ENCODE measurements at places on chromosomes 13 and 19.
A peak's percentile ranks its signal among the peaks of the same experiment; 100 is the strongest.

GRCh38 chr13:19993024-19993423, 34.5 kb downstream of the ZMYM2 start:
- no peak for DNase-seq

- DNase-seq = no peak
Measured at GRCh38 chr19:44671400-44671799, at the start of gene CEACAM19. Gene CEACAM19, plus strand, starts transcription at chr19:44671482. Its CDS starts 450 bp downstream, at chr19:44671932.

GRCh38 chr13:24654741-24655140, 25.5 kb upstream of the ATP12A start:
- DNase-seq = no peak

GRCh38 chr13:63025741-63026140, 1610.1 kb upstream of the PCDH20 start:
- DNase-seq = no peak

GRCh38 chr13:72852207-72852606, 70.3 kb downstream of the PIBF1 start:
- DNase-seq = no peak

DNA sequence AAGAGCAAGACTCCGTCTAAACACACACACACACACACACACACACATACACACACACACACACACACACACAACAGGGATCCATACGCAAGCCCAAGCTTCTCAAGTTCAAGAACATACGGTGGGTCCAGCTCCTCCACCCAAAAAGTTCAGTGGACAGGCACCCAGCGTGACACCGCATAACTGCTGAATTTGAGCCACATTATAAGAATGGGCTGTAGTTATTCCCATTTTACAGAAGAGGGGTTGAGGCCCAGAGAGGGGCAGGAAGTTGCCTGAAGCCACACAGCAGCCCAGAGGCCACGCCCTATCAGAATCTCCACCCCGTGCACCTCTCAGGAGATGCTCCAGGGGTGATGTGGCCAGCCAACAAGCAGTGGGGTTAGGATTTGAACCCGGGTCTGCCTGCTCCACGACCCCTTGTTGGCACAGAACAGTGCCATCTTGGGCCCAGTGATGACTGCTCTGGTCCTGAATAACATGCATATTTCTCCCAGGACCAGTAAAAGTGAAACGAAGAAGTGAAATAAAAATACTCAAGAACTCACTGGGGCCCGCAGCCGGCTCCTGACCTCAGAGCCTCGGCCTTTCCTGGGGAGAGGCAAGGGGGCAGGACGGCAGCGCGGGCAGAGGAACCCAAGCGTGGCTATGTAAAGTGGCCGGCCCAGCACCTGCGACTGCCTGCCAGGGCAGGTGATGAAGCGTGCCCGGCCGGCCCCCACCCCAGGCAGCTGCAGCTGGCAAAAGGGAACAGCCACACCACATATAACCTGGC, 61.9 kb downstream of the AP1M1 start:
- no peak for DNase-seq

DNA sequence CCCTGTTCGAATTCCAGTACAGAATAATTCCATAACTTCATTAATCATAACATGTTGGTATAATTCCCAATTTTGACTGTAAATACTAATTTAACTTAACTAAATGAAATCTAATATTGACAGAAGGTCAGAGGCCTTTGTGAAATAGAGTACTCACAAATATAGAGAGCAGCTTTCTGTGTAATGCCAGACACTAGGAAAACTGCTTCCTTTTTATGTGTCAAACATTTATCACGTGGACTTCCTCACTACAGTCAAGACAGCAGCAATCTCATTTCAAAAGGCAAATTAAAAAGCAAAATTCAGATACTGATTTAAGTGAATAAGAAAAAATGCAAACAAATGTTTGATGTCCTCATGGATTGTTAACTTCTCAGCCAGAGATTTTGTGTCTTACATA, 13.1 kb downstream of the ITM2B start:
- no peak for DNase-seq

DNA sequence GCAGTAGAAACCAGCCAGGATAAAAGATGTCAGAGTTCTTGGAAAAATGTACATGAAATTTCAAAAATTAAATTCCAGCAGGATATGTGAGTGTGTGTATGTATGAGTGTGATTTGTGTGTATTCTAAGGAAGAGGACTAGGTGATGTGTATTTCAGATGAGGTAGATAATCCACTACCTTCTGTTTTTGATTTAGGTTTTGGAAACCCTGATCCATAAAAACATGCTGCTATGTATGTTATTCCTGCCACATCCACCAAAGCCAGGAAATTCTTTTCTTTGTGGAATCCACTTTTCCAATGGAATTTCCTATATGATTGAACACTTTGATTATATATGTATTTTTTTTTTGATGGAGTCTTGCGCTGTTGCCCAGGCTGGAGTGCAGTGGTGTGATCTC, 276.9 kb downstream of the UQCRFS1 start:
- no peak for DNase-seq

GRCh38 chr13:51764184-51765141, 39.5 kb downstream of the DHRS12 start:
- DNase-seq = peak; percentile 42

GRCh38 chr19:33564836-33565338, 43.3 kb upstream of the PEPD start:
- DNase-seq = no peak

- DNase-seq = no peak
Measured at GRCh38 chr13:50412046-50412617, 396.9 kb downstream of the KCNRG start.

DNA sequence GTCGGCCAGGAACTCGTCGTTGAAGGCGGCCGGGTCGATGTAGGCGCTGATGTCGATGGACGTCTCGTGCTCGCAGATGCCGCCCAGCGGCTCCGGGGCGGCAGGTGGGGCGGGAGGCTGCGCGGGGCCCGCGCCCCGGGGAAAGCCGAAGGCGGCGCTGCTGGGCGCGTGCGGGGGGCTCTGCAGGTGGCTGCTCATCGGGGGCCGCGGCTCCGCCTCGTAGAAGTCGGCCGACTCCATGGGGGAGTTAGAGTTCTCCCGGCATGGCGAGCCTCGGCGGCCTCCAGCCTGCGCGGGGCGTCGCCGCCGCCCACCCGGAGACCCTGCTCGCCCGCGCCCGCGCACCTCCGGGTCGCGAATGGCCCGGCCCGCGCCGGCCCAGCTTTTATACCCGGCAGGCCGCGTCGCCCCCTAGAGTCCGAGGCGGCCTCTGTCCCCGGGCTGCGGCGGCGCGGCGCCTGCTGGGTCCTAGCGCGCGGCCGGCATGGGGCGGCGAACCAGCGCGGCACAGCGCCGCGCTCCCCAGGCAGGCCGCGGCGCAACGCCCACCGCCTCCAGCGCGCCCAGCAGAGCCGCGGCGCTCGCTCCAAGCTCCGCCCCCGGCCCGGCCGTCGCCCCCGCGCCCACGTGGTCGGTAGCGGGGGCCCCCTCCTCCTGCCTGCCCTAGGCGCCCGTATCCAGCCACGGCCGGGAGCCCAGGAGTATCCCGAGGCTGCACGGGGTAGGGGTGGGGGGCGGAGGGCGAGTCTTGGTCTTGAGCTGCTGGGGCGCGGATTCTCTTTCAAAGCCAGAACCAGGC, at the start of gene CEBPA:
Gene CEBPA, minus strand, starts transcription at position 360 of the 799 bp plus-strand sequence. Its CDS starts 120 bp downstream, at position 240.
- peak; percentile 93 for DNase-seq

DNA sequence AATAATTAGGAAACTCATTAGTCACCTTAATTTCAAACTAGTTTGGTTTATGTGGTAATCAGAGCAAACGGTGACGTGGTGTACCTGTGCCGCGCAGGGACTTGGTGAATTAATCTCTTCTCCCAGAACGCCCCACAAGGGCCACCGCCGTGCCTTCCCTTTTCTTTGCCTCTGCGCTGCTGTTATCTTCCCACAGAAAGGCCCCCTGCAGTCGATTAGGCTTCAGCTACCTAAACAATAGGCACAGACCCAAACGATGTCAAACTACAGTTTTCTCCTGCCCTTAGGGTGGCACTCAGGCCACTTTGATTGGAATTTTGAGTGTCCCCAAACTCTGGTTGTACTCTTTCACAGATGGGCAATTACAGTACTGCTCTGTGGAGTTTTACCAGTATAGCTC, 115.5 kb downstream of the GGACT start:
- DNase-seq = no peak

DNA sequence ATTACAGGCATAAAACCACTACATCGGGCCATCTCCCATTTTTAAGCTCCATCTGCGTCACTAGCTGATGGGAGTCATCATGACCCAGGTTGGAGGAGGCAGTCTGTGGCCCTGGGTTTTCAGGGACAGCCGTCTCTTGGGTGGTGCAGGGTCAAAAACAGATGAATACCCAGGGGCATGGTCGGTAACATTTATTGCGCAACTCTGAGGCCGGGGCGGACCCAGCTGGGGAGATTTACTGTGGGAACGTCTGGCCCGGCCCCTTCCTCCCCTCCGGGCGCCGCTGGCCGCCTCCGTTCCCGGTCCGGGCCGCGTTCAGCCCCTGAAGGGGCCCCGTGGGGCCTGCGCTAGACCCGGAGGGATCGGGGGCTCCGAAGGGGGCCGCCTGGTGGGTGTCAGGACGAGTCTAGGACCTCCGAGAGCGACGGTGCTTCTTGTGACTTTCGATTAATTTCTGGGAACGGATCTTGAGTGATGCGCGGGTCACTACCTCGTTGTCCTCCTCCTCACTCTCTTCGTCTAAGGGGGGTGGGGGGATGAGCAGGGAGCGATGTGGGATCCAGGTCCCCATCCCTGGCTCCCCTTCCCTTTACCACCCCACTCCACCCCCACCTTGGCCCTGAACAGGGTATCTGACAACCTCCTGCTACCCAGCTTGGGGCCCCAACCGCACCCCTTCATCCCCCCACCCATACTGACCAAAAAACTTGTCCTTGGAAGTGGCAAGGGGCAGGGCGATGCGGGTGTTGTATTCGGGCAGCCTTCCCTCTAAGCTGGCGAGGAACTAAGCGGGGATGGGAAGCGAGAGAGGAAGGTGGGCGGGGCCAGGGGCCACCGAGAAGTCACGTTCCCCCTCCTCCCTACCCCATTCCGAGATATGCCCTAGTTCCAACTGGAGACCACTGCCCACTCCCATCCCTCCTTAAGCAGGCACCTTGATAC, 1.6 kb upstream of the RGL3 start:
- no peak for DNase-seq

DNA sequence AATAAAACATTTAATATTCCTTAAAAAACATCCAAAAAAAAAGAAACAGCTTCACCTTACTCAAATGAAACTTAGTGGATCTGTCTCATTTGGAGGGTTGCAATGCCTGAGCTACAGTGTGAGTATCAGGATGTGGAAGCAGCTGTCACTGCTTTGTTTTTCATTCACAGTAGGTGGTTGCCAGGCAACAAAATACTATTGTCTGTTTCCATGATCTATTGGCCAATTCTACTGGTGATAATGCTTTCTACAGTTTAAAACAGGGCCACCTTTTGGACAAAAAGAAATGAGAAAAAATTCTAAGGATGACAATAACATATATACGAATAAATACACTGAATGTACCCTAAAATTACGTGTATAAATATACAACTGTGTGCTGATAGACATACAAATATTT, 3.0 kb downstream of the ENOX1 start:
- DNase-seq = peak; percentile 9

- no peak for DNase-seq
Measured at GRCh38 chr13:106867249-106867648, 299.3 kb upstream of the ARGLU1 start.

- DNase-seq = no peak
Measured at GRCh38 chr13:95503662-95504061, 48.9 kb upstream of the CLDN10 start.

DNA sequence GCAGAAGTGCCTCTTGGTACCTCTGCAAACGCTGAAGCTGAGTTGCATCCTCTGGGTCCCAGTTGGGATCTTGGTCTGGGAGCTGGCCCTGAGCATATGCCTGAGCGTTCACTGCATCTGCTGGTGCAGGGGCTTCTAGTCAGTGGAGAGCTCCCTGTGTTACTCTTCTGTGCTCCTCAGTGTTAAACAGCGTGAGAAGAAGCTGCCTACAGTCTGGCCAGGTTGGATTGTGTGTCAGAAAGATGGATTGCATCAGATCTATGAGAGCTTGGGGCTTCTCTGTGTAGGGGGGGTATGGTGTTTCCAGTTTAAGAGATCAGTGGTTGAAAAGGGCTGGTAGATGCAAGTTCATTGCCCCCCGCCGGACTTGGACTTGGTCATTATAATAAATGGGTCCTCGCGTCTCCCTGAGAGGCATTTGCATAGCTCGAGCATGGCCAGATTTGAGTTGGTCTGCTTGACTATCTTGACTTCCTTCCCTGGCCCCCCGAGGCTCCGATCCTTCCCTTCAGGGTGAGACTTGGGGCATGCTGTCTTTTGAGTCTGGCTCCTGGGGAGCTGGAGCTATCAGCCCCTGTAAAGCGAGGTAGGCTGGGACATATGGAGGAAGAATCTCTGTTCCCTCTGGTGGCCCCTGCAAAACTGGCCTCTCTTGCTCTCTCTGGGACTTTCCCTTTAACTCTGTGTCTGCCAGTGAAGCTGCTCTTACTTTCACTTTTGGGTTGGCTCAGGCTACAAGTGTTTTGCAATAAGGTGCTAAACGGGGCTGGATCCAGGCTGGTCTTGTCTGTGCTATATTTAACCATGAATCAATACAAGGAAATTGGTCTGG, 52.9 kb downstream of the OR10H4 start:
- no peak for DNase-seq

GRCh38 chr19:1132552-1133383, 29.0 kb downstream of the GPX4 start:
- no peak for DNase-seq

DNA sequence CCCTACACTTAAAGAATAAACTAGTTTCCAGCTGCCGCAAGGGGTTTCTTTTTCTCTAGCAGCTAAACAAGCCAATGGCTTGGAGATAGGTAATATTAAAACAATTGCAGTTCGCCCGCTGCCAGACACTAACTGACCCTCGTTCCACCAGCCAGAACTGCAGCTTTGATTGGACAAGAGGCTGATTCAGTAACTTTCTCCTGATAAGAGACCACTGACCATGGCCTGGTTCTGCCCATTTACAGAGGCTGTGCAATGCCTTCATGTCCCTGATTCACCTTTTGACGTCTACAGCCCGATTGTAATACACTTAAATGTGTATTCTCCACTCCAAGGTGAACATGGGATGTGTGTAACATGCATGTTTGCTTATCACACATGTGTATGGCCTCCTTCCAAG, 12.8 kb upstream of the C19orf12 start:
- DNase-seq = no peak

DNA sequence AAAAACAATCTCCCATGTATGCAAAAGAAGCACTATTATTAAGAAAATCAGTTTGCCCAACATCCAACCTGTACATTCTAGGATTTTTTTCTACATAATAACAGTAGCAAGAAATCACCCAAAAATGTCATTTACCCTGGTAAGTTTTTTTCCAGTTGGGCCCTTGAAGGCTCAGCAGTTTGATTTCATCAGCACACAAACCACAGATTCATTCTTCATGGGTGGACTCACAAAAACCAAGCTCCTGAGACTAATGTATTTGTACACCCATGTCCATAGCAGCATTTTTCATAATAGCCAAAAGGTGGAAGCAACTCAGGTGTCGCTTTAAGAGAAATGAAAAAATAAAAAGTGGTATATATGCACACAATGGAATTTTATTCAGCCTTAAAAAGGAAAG, 210.1 kb downstream of the TBC1D4 start:
- no peak for DNase-seq

DNA sequence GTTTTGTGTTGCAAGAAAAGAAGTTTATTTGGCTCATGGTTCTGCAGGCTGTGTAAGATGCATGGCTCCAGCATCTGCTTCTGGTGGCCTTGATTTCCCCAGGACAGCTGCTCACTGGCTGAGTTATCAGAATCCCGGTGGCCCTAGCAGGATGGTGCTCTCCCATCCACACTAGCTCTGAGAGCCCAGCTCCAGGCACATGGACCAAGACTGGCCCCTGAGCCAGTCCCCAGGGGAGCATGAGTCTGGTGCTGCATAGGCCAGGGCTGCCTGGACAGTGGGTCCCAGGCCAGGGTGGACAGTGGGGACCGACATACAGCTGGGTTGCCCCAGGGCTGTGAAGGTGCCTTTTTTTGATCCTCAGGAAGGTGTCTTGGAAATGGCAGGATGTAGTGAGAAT, 10.4 kb downstream of the ADGRE2 start:
- no peak for DNase-seq
